Activated CD8-positive, alpha-beta memory T cell treated with anti-CD3 and anti-CD28 coated beads for 1 hour (primary cell): ENCODE measurements at places on chromosomes 1 and 21.

DNA sequence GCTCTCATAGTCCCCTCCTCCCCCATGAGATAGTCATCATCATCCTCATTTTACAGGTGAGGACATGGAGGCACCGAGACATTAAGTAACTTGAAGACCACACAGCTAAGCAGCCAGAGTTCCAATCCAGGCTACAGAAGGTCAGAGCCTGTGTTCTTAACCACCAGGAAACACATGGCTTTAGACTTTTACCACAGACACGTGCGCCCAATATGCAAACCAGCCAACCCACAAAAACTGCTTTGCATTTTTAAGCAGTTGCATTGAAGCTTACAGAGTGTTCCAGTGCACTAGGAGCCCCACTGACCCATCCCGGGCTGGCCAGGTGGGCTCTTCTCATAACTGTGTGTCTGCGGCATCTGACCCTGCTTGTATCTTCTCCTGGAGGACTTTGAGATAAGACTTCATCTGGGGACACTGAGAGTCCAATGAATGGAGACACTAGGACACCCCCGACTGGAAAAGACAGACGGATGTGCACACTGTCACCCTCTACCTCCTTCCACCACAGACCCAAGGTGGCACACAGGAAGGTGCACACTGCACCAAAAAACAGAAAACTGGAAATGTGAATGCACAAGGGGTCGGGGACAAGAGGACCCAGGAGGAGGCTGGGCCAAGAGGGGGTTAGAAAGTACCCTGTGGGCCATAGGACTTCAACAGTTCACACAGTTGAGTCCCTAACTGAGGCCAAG is 56.4 kb downstream of the ETS2 start:
- DNase-seq = no peak

DNA sequence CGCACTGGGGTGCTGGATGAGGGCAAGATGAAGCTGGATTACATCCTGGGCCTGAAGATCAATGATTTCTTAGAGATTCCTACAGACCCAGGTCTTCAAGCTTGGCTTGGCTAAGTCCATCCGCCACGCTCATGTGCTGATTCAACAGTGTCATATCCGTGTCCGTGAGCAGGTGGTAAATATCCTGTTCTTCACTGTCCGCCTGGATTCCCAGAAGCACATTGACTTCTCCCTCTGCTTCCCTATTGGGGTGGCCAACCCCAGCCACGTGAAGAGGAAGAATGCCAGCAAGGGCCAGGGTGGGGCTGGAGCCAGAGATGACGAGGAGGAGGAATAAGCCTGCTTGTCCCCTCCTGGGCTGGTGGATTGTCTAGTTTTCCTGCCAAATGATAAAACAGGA is 2.2 kb upstream of the CBR3 start:
- no peak for DNase-seq

DNA sequence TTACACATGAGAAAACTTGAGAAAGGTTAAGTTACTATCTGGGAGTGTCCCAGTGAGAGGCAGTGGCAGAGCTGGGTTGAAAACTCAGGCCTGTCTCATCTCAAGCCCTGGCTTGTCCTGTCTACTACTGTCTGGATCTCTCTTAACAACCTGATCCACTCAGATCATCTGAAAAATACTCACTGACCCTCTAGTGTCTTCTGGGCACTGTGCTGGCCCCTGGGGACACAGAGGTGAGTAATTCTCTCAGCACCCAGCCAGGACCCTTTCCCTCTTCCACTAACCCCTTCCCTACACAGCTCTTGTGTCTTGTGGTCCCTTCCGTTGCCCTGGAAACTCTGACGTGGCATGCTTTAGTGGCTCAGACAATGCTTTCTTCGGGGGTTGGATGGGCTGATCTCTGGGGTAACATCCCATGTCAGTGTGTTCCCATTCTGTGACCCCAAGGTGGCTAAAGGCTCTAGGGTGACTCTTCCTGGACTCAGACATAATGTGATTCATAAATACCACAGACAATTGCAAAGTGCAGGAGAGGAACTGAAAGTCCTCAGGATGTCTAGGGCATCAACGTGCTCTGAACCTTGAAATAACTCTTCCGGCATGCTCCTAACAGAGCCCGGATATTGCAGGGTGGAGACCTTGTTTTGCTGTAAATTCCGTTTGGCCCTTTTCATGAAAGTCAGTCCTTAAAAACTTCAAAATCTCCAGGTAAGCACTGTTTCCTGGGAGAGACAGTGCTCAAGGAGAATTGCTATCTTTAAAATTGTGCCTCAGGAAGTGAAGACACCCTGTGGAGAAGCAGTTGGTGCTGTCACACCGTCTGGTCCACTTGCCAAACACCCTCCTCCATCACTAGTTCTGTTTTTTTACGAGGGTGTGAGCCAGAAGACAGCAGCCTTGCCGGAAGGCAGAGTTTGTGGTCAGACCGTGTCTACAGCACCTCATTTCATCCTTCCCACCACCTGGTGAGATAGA is 4.0 kb downstream of the SHISAL2A start:
- DNase-seq = peak; percentile 70

GRCh38 chr1:47555306-47555705 is 117.5 kb downstream of the FOXD2 start:
- DNase-seq = no peak

DNA sequence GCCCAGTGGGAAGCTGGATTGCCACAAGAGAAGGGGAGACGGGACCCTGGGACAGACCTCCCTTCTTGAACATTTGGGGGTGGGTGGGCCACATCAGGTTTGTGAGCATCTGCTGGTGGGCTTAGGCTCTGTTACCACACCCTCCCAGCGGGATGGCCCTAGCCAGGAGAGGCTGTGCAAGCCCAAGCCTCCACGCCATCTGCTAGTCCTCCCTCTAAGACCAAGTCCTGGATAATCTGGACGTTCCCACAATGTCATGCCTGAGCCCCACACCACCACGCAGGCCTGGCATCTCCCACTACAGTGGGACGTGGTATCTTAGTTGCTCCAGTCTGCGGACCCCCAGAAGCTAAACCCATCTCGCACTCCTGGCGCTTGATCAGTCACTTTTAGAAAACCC is 3.7 kb upstream of the IBA57 start:
- DNase-seq = no peak

- DNase-seq = no peak
Observed at GRCh38 chr1:153513023-153513422, 22.8 kb downstream of the S100A6 start.

DNA sequence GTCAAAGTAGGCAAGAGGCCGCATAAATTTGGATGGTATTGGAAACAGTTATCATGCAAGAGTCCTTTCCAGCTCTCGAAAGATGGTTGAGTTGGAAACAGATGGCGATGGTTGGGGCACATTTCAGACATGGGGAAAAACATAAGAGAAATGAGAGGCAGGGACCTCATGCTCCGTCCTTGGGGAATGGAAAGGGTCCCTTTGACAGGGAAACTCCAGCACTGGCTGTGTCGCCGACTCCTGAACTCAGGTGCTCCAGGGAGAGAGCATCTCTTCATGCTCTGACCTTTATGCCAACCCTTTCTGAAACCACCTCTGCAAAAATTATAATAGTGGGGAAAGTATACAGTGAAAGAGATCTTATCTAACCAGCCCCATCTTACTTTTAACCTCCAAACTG is 36.8 kb upstream of the COL6A2 start:
- no peak for DNase-seq

DNA sequence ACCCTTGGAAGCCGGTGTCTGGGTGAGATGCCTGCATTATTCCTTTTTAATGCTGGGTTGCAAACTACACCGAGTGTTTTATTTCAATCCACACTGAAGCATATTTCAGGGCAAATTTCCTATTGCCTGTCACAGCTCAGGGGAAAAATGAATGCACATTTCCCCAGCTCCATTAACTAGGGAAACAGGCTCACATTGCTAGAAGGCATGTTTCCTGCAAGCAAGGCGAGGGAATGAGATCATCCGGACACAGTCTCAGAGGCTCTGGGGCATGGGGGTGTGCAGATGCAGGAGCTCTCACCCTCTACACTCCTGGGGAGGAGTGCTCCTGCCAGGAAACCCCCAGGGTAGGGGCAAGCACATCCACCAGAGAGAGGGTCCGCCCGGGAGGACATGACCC is 24.6 kb downstream of the SYT2 start:
- DNase-seq = no peak

DNA sequence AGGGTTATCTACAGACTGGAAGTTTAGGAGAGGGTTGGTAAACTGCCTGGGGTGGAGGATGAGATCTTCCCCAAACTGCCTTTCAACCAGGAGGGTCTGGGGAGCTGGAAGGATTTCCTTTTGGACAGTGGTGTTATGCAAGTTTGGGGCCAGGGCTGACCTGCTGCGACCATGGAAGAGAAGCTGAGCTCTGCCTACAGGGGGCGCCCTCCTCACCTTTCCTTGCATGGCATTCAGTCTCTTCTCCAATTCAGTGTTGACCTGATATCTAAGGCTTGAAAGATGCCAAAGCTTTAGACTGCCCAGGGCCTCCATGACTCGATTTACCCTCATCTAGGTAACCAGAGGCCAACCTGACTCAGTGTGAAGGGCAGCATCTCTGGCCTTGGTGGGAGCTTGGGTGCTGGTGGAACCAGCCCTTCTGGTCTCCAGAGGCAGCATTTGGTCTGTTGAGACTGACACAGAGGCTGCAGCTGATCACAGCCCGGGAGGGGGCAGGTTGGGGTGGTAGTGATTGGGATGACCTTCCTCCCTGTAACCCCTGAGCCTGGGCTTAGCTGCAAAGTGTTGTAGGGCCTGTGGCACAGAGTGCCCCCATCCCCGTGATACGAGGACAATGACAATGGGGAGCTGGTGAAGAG is 170.0 kb downstream of the GRIK3 start:
- DNase-seq = no peak

GRCh38 chr1:240107058-240107684 is 15.5 kb downstream of the FMN2 start:
- DNase-seq = no peak

GRCh38 chr1:95098196-95098595 is 19.0 kb upstream of the TLCD4 start:
- no peak for DNase-seq

GRCh38 chr1:244060686-244061085 is 9.6 kb downstream of the ZBTB18 start:
- DNase-seq = no peak

DNA sequence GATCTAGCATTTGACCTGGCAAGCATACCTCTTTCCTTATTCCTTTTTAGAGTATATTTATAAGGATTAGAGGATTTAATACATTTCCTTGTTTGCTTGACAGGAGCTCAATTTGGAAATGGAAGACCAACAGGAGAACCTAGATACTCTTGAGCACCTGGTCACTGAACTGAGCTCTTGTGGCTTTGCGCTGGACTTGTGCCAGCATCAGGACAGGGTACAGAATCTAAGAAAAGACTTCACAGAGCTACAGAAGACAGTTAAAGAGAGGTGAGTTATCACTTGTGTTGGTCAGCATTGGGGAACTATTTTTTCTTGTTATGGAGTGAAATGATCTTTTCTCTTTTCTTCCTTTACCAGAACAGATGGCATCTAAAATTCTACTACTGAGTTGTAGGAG is 123.4 kb upstream of the BMP8A start:
- no peak for DNase-seq

- no peak for DNase-seq
Observed at GRCh38 chr1:94281361-94282142, 44.2 kb upstream of the ARHGAP29 start.

DNA sequence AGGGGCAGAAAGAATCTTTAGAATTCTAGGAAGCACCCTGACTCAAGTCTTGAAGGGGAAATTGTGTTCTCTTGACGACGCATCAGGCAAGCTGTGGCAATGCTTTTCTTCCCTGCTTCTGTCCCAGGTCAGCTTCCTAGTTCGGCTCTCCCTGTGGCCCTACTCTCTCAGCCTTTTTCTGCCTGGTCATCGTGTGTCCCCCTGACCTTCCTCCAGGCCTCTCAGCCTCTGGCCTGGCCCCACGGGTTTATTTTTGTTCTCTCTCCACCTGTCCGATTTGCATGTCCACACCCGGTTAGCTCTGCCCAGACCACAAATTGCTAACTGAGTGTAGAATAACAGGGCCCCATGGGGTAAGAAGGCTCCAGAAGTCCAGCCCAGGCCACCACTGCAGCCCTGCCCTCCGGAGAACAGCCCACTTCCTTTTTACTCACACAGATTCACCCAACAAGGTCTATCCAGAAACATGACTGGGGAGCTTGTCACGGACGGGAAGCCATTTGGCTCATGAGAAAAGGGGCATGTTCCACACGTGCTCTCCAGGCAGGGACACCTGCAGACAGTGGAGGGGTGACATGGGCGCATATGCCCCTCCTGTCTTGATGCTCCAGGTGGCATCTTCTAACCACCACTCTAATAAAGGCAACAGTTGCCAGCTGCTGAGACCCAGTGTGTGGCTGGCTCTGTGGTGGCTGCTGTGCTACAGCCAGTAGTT is 9.8 kb downstream of the KCNN3 start:
- no peak for DNase-seq

DNA sequence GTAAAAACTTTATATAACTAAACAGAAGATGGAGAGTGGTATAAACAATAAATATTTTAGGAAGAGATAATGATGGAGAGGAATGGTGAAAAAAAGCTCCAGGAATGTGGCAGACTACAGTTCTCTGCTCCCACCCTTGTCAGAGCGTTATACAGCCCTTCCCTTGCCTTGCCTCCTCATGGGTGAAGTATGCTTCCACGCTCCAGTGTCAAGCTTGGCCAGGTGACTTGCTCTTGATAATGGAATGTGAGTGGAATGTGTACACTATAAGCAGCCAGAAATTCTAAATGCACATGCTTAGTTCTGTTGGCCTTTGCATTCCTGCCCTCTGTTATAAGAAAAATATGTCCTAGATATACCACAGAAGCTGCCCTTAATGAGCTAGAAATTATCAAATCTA is 24.7 kb upstream of the POGK start:
- no peak for DNase-seq

- no peak for DNase-seq
Observed at GRCh38 chr1:65525266-65526048, 105.0 kb downstream of the LEPR start.

- no peak for DNase-seq
Observed at GRCh38 chr1:22786101-22786500, 75.5 kb downstream of the EPHB2 start.

GRCh38 chr1:46461809-46462448 is 27.7 kb upstream of the DMBX1 start:
- DNase-seq = no peak

- DNase-seq = no peak
Observed at GRCh38 chr21:44603911-44604310, 3.5 kb downstream of the KRTAP10-7 start.

- no peak for DNase-seq
Observed at GRCh38 chr21:34274001-34274400, 89.8 kb upstream of the KCNE2 start.

DNA sequence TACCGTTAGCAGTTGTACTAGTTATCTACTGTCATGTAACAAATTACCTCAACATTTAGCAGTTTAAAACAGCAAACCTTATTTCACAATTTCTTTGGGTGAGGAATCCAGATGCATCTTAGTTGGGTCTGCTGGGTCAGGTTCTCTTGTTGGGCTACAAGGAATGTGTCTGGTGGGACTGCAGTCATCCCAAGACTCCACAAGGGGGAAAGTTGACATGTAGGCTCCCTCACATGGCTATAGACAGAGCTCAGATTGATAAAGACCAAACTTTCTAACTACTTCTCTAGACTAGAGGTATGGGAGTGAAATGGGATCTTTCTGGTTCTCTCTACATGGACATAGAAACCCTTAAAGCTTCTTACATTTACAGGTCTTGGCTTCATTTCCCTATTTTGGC is 160.9 kb downstream of the UCK2 start:
- DNase-seq = no peak

GRCh38 chr1:36464605-36465393 is 615 bp upstream of the MRPS15 start:
- DNase-seq = no peak

GRCh38 chr21:44515359-44516165 is 24.4 kb downstream of the KRTAP10-1 start:
- DNase-seq = no peak

- no peak for DNase-seq
Observed at GRCh38 chr1:145999321-146000024, 3.1 kb upstream of the TXNIP start.

GRCh38 chr1:68570871-68571270 is 74.0 kb upstream of the DEPDC1 start:
- no peak for DNase-seq
